ENCODE measurements at places on chromosomes 1 and 21.

DNA sequence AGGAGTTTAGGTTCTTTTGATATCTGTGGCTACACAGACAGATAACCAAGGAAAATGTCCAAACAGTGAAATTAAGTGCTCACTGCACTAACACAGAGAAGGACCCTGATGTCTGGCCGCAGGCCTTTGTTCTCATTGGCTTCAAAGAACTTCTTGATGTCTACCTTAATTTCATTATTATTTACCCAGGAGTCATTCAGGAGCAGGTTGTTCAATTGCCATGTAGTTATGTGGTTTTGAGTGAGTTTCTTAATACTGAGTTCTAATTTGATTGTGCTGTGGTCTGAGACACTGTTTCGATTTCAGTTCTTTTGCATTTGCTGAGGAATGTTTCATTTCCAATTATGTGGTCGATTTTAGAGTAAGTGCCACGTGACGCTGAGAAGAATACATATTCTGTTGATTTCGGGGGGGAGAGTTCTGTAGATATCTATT is 15.2 kb upstream of the LGALS8 start:
- no peak for DNase-seq

- no peak for DNase-seq
These were observed 2.8 kb downstream of the RAB4A start for GRCh38 chr1:229273507-229274232.

DNA sequence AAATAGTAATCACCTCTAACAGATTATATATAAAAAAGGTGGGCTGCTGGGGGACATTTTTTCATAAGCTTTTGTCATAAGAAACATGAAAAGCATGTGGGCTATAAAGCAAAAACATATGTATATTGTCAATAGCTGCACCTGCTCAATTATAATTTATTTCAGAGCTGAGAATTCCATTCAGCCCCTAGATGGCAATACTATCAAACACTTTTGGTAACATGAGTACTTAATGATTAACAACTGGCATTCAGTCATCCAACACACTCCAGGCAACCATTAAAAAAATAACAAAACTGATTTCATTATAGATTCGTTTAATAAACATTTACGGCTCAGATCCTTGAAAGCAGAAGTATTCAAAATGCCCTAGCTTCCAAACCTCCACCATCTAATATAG is 115.1 kb downstream of the KCTD3 start:
- DNase-seq, result no peak

GRCh38 chr1:225460737-225461532 is 33.1 kb upstream of the LBR start:
- DNase-seq, result peak; percentile 37

DNA sequence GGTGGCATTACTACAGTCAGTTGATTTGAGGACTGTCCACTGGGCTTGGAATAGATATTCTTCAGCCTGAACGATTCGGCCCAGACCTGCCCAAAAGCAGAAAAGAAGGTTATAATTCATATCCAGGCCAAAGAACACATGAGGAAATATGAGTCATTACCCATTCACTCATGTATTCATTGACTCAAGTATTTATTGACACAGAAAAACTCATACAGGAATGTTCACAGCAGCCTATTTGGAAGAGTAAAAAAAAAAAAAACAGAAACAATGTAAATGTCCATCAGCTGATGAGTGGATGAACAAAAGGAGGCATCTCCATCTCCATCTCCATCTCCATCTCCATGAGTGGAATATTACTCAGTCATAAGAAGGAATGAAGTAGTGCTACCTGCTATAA is 15.9 kb downstream of the ZMYND12 start:
- no peak for DNase-seq

- no peak for DNase-seq
These were observed 114.8 kb upstream of the DPYD start for GRCh38 chr1:98035602-98036002.

- DNase-seq, result no peak
These were observed 149.7 kb downstream of the KAZN start for GRCh38 chr1:14748151-14748550.

DNA sequence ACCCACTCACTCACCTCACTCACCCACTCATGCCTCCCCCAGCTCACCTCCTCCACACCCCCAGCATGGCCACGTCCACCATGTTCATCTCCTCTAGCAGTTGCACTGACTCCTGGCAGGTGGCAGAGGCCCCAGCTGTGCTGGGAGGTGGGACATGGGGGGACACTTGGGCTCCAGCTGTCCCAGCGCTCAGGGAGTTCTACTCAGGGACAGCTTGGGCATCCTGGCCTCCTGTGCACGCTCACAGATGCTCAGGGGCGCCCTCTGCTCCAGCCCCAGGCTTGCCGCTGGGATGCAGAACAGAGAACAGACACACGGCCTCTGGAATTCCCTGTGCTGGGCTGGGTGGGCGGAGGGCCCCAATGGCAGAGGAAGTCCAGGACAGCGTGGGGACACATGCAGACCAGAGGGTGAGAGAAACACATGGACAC is 5.2 kb downstream of the KRTAP10-8 start:
- no peak for DNase-seq

DNA sequence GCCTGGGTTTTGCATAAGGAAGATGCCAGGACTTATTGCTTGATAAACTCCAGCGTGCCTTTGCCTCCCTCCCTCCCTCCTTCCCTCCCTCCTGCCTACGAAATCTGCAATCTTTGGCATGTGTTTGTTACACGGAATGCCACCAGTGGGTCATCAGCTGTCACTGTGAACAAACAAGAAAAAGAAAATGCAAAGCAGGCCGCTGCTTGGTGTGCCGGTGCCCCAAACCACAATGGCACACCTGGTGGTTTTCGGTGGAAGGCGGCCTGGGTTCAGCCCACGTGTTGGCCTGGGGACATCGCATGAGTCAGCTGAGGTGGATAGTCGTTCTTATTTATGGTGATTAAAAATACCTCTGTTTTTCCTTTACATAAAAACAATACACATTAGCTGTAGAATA is 16.3 kb upstream of the IFNLR1 start:
- no peak for DNase-seq

DNA sequence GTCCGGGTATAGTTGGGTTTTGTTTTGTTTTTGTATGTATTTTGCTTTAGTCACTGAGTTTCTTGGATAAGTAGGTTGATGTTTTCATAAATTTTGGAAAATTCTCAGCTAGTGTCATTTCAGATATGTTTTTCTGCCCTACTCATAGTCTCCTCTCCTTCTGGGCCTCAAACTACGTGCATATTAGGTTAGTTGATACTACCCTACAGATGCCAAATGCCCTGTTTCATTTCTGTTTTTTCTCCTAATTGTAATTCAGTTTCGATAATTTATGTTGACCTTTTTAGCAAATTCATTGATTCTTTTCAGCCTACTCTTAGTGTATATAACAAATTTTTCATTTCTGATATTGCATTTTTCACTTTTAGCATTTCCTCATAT is 268.6 kb upstream of the RGS18 start:
- no peak for DNase-seq

DNA sequence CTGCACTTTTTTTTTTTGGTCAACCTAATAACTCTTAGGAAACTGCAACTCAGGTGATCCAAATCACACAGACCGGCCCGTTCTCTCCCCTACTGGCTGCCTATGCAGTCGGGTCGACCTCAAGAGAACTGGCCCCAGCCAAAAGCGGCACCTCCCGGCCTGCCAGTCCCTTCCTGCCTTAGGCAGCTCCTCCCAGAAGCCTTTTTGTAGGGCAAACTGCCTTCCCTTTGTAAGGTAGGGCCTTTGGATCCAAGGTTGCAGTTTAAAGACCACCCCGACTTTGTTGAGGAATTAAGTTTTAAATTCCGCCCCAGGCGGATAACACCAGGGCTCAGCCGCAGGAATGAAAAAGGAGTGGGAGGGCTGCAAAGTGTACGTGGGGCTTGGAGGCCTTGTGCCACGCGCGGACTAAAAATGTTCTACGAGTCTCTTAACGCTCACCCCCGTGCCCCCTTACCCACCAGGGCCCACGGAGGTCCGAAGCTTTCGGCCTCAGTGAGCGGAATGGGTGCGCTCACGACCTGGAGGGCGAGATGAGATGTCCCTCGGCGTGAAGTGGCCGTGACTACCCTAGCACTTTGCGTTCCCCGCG is 642 bp upstream of the ST3GAL3 start:
- no peak for DNase-seq

DNA sequence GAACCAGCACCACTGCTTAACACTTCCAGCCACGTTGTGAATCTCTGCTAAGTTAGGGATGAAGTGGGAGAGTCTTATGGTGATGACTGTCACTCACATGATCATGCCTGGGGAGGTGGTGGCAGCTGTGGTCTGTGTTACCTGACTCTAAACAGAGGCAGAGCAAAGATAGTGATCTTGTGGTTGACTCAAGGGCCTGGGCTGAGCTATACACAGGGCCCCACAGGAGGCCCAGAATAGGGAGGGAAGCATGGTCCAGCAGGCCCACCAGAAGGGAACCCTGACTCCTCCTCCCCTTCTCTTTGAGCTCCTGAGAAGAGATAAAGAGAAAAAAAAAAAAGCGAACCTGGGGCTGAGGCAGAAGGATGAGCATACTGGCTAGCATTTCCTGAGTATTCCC is 55.0 kb downstream of the PLXNA2 start:
- DNase-seq, result no peak

- DNase-seq, result no peak
These were observed 2.5 kb downstream of the C1QC start for GRCh38 chr1:22645931-22646330.

DNA sequence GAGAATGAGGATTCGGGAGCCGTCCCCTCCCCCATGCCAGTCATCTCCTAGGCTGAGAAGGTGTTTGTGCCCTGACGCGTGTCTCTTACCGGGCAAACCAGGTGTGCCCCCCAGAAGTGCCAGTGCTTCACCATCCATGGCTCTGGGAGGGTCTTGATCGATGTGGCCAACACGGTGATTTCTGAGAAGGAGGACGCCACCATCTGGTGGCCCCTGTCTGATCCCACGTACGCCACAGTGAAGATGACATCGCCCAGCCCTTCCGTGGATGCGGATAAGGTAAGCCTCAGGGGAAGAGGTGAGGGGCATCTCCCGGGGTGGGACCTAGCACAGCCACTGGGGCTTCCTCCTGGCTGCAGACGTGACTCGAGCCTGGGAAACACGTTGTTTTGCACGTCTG is 959 bp downstream of the PADI6 start:
- no peak for DNase-seq

GRCh38 chr1:98732985-98733781 is 71.7 kb downstream of the SNX7 start:
- no peak for DNase-seq

- no peak for DNase-seq
These were observed 12.5 kb downstream of the L1TD1 start for GRCh38 chr1:62207187-62207586.

DNA sequence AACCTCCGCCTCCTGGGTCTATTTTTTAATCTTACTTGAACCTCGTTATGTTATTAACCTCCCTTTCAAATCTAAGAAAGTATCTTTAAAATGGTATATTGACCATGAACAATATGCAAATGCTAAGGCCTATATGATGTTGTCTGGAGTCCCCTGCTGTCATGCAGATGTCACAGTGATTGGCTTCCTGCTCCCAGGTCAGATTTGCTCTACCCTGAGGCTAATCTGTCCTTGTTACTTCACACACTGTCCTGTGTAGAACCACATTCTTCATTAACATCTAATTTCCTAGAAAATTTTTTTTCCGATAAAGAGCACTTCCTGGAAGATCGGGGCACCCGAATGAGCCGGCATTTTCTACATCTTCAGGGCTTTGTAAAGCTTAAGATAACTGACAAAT is 306.6 kb downstream of the MRPL39 start:
- no peak for DNase-seq

DNA sequence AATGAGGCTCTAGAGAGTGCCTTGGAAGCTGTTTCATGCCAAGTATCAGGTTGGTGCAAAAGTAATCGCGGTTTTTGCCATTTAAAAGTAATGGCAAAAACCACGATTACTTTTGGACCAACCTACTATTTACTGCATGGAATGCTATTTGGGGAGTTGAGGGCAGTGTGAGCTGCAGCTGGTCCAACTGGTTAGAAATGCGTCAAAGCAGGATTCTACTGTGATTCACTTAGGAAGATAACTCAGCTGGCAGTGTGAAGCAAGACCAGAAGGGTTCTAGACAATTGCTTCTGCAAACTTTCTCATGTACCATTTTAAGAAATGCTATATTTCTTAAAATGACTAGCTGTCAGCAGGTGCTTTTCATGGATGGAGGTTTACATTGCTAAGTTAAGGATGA is 21.2 kb upstream of the PLA2G2C start:
- no peak for DNase-seq

DNA sequence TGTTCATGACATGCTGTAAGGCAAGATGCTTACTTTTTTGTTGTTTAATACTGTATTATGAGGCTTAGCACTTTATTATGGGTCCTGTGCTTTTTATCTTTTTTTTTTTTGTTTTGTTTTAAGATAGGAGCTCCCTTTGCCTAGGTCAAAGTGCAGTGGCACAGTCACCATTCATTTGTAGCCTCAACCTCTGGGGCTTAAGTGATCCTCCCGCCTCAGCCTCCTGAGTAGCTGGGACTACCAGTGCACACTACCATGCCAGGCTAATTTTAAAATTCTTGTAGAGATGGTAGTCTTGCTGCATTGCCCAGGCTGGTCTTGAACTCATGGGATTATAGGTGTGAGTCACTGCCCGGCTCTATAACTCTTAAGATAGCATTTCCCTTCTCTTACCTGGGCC is 4.6 kb downstream of the UBAP2L start:
- no peak for DNase-seq

- no peak for DNase-seq
These were observed 3.1 kb downstream of the KIFAP3 start for GRCh38 chr1:170071378-170071777.

- DNase-seq, result no peak
These were observed 403.6 kb upstream of the CHRM3 start for GRCh38 chr1:238982736-238983135.

GRCh38 chr1:42945164-42945563 is 13.5 kb downstream of the SLC2A1 start:
- no peak for DNase-seq

- no peak for DNase-seq
These were observed 1.4 kb downstream of the SPTA1 start for GRCh38 chr1:158685085-158685484.

DNA sequence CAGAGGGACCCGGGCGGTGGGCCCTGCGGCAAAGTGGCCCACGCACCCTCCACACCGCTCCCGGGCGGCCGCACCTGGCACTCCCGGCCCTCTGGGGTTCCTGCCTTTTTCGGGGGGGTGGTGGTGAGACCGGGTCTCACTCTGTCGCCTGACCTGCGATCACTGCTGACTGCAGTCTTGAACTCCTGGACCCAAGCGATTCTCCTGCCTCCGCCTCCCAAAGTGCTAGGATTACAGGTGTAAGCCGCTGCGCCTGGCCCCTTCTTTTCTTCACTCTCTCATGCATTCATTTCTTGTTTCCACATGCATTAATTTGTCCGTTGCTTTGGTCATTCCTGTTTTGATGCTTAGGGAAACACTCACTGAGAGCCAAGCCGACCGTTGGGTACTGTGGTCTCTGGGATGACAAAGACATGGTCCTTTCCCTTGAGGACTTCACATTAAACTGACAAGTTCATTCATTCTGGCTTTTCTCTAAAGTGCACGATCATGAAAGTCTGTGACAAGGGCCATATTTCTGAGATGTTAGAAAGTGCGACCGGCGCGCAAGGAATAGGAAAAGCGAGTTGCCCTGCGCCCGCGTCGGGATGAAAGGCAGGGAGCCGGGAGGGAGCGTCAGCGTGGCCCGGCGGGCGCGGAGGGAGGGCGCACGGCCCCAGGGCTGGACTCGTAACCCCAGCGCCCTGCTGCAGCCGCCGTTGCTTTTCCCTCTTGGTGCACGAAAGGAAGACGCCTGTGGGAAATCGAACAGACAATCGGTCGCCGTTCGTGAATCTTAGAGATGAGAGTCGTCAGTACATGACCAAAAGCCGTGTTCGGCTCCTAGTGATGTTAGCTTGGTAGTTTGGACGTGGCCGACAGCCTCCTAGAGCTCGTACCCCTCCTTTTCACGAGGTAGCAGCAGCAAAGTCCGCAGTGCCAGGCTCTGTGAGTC is 1.0 kb upstream of the MCOLN2 start:
- no peak for DNase-seq
